Globus pallidus (tissue), 1 donor: ENCODE measurements at places on chromosomes 12 and 14.

DNA sequence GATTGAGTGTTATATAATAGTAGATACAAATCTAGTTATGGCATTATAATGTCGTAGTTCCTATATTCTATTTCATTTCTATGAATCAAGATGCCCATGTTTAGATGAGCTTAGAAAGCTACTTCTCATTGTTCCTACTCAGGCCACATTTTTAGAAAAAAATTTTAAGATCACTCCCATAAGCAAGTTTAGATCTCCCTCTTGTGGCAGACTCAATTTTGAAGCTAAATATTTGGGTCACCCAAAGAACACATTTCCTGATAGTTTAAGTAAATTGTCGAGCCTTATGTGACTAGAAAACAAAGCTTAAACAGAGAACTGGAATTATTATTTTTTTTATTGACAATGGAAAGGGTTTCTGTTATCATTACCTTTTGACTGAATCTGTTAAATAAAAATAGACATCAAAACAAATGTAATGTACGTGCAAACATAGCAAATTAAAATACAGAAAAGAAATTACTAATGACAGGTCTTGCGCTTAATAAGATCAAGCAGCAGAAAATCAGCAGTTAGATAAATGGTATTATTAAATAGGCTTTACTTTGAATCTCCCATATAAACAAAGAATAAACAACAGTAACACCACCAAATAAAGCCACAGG is 180.2 kb downstream of the ACSS3 start:
- DNase-seq: peak; percentile 56

GRCh38 chr12:100942984-100943749 is 148.6 kb downstream of the ANO4 start:
- DNase-seq: no peak

GRCh38 chr12:32508626-32509025 is 109.3 kb downstream of the FGD4 start:
- no peak for DNase-seq

- no peak for DNase-seq
These were observed 37.0 kb upstream of the STXBP6 start for GRCh38 chr14:25086821-25087396.

GRCh38 chr12:47822863-47823262 is 3.2 kb upstream of the HDAC7 start:
- DNase-seq: no peak

GRCh38 chr12:131130311-131130911 is 176.7 kb downstream of the ADGRD1 start:
- DNase-seq: no peak

DNA sequence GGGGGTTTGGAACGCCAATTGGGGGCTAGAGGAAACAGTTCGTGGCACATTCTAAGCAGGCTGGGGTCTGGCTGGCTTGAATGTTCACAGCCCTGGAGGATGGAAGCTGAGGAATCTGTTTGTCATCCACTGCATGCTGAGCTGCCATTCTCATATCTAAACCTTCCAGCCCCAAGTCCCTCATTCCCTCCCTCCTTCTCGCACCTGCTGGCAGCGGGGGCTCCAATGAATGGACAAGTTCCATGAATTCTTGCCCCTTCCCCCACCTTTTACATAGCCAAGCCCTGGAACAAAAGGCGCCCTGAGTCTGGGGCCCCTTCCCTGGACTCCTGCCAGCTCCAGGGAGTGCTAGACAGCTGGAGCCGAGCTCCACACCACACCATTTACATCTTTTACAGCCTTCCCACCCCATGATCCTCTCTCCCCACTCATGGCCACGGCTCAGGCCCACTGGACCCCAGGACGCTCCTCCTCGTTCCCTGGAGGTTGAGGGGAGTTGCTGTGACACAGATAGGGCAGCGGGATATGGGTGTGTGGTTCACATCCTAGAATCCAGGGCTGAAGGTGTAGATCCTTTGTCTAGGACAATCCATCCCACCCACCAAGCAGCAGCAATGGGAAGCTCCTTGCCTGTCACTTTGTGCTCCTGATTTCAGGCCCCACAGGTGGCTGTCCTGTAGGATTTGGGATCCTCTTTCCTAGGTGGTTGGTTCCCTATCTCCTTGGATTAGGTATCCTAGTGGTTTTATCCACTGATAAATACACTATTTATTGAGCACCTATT is 21.7 kb upstream of the VRTN start:
- DNase-seq: no peak

GRCh38 chr14:98059106-98059505 is 1212.9 kb downstream of the BCL11B start:
- no peak for DNase-seq

GRCh38 chr14:32998433-32998832 is 59.8 kb downstream of the NPAS3 start:
- no peak for DNase-seq

DNA sequence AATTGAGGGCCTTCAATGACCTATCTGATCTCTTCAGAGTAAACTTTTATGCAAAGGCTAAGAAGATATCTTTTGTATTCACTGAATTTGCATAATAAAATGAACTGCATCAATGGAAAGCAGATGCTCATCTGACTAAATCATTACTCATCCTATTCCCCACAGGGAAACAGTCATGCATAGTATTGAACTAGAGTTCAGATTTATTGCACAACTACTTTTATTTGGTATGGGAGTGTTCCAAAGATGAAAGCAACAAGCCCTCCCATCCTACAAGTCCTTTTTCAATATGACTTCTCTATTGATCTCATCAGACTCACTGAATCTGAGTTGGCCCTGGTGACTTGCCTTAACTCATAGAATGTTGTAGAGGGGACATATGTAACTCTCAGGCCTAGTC is 159.8 kb downstream of the KITLG start:
- no peak for DNase-seq

DNA sequence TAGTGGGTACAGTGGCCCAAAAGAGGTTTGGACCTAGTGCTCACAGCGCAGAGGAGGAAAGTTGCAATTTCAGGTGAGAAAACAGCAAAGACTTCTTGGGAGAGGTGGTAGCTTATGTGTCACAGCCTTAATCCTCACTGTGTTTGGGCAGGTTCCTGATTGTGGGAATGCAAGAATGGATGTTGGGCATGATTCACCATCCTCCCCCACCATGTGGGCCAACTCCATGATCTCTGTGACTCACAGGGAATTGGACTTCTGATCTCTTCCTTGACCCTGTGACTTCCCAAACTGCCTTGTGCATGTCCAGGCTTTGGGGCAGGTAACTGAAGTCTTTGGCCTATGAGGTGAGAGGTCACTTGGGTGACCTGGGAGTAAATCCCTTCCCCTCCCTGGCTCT is 1.8 kb upstream of the CHST11 start:
- no peak for DNase-seq

GRCh38 chr14:91879196-91879595 is 11.9 kb upstream of the TC2N start:
- DNase-seq: no peak

DNA sequence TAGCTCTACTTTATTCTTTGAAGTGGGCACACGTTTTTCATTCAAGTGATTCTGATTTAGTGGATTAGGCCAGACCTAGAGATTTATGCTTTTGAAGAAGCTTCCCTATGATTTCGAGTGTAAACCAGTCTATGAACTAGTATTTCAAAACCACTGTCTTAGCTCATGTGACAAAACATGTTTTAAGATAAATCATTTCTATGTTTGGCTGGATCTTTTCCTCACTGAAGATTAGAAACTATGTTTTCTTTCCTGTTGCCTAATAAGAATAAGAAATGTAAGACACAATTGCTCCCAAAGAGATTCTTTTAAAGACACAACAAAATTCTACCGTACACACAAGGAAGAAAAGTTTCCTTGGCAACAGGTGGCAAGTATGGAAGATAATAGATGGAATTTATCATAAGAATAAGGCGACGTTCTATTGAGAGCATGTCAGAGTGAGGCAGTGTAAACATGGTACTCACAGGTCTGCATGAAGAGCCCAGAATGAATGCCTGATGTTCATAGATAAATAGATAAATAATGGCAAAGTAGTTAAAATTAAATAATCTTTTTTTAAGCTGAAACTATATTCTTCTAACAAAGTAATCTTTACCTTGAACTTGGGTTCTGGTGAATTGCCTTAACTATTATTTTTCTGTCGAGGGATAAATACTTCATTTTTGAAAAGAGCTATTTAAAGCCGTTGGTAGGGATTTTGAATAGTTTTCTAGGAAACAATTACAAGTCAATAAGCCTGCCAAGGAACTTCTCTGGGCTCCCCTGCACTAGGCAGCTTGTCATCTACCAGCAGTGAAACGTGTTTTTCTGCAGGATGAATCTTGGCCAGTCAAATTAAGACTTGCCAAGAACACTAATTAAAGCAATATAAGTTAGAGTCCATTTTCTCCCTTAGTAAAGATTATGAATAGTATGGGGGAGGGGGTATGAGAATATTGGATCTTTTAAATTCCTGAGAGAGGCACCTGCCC is 34.1 kb upstream of the C12orf75 start:
- DNase-seq: no peak

GRCh38 chr14:94868772-94869072 is 98.8 kb upstream of the GSC start:
- peak; percentile 50 for DNase-seq

DNA sequence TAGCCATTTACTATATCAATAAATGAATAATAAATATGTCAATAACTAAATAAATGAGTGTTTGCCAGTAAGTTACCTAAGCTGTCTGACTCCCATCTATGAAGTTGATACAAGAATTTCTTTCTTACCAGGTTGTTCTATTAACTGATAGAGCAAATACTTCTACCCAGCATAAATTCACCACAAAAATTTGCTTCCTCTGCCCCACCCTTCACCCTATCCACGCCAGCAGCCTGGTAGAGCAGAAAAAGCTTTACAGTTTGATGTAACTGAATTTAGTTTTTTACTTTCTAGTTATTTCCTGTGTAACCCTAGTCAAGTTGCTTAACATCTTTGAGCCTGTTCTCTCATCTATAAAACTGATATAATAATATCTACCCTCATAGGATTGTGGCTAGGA is 94.9 kb upstream of the SLC16A7 start:
- DNase-seq: no peak

DNA sequence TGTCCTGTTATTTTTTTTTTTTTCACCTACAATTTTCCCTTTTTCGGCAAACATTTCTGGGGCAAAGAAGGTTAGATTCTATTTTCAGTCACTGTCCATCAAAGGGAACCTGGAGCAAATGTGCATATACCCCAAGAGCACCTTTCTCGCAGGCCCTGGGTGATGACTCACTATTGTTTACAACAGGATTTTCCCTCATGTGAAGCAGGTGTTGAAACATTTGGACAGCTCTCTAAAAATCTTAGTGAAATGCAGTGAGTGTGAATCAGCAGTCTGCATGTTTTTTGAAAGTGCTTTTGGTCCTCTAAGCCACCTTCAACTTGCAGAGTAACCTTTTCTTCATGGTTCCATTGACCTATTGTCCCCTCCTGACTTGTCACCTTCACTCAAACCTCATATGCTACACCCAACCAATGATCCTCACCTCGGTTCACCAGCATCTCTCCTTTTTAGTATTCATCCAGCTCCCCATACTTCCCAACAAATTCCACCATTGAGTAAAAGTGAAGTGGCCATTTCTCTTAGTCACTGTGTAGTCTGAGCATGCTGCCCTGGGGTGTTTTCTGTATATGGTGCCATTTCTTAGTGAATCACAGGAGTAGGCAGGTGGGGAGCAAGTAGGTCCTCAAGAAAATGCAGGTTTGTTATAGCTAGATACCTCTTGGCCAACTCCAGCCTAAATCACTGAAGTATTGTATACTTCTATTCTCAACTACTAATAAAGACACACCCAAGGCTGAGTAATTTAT is 260.2 kb downstream of the BMP4 start:
- no peak for DNase-seq

- no peak for DNase-seq
These were observed 48.2 kb downstream of the FOXA1 start for GRCh38 chr14:37546621-37547447.

DNA sequence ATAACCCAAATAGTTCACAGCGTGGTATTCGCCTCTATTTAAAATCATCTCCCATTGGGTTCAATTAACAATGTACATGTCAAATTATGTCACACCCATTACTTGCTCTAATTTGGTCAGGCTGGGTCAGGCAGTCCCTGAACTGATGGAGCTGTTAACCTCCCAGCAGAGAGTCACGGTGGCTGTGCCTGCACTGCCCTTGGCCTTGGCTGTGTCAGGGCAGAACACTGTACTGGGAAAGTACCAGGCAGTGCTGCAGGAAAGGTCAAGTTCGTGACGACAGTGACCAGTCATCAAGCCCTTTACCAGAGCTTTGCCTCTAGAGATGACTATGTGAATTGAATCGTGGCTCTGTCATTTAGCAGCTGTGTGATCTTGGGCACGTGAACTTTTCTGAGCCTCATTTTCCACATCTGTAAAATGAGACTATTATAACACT is 100.0 kb downstream of the ARF6 start:
- no peak for DNase-seq

- no peak for DNase-seq
These were observed 50.2 kb downstream of the SETD3 start for GRCh38 chr14:99430491-99430890.

- DNase-seq: no peak
These were observed 4.9 kb downstream of the BMP4 start for GRCh38 chr14:53951627-53952303.

- DNase-seq: no peak
These were observed 171.6 kb upstream of the HIF1A start for GRCh38 chr14:61523751-61524150.

- DNase-seq: no peak
These were observed 163.6 kb upstream of the DYRK2 start for GRCh38 chr12:67484791-67485480.

DNA sequence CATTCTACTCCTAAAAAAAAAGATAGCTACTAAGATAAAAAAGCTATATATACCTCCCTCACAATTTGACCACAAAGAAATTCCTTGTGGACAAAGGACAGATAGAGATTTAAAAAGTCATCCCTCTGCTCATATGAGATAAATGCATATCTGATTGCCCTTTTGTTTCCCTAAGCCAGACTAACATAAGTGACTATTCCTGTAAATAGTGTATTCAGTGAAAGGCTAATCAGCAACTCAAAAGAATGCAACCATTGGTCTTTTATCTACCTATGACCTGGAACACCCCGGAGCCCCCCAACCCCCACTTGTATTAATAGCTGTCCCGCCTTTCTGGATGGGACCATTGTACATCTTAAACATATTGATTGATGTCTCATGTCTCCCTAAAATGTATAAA is 6.3 kb upstream of the TMPO start:
- no peak for DNase-seq

GRCh38 chr14:33475623-33476022 is 475.3 kb downstream of the EGLN3 start:
- DNase-seq: peak; percentile 85
